ENCODE measurements at places on chromosomes 11 and 22. TPM values are rescaled to one million over a fixed set of nuclear protein-coding genes. Genes with fewer than 3 reads are reported as not detected.

GRCh38 chr22:28792491-28793383 is 7.6 kb downstream of the XBP1 start:
- DNase-seq = peak; percentile 23

GRCh38 chr22:48579928-48580309 is 1247.8 kb downstream of the BRD1 start:
- no peak for DNase-seq

XKR3 gene
- not detected for total RNA-seq

DNA sequence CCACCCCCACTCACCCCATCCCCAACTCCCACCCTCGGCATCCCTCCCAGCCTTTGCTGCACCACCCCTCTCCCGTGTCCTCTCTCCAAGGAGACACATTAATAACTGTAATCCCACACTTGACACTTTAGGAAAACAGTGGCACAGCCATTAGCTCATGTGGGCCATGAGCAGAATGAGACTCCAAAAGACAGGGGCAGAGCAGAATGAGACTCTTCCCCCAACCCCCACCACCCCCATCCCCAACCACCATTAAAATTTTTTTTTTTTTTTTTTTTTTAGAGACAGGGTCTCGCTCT is 6.2 kb upstream of the SLCO2B1 start:
- no peak for DNase-seq

- no peak for DNase-seq
Observed at GRCh38 chr22:35212009-35212408, 45.3 kb upstream of the HMGXB4 start.

DNA sequence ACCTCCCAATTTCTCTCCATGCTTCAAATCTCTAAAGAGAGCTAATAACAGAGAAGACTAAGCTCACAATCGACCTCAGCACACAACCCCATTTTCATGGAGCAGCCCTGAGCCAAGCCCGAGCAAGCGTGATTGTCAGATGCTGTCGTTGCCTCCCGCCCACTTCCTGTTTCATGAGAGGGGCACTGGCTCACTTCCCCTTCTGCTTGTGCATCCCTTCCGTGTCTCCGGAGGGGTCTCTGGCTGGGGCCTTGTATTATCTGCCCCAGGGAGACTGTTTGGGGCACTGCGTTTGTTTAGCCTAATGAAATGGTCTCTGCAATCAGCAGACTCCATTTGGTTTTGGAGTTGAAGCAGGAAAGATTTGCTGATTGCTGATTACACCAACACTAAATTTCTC is 181.3 kb upstream of the SEZ6L start:
- DNase-seq = peak; percentile 27

PHETA2 gene
- 5.9 TPM for total RNA-seq

GRCh38 chr11:74731301-74732094 is at the start of gene CHRDL2:
Gene CHRDL2 (minus strand): TSS chr11:74731426. CDS start chr11:74730888, 538 bp downstream.
- DNase-seq = peak; percentile 65

NRGN gene
- total RNA-seq = 0.24 TPM

DNA sequence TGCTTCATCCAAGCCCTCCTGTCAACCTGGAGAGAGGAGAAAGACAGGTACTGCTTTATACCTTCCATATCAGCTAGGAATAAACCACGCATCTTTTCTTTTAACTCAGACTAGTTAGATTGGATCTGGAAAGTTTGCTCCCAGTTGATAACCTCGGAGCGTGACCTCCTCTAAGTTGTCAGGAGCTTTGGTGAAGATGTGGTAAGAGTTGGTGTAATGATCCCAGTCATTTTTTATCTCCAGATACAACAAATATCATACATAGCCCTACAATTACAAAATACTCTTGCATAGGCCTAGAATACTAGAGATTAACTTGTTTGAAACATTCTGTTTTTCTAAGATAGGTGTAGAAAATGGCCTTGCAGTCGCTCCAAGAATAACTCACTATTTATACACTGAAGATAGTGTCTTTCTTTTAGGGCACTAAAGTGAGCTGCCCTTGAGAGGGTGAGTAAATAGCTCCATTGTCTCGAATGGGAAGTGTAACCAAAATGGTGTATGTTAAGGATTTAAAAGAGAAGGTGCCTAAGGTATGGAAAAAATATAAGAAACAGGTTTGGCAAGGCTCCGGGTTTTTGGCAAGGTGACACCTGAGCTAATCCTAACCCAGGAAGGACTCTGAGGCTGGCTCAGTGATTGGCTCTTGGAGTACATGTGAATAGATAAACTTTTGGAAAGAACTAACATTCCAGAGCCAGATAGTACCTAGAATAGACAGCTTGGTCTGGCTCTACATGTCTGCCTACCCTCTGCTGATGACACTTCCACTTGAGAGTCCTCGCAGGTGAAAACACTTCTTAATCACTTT is 59.4 kb downstream of the GLYATL1 start:
- DNase-seq = no peak

- peak; percentile 43 for DNase-seq
Observed at GRCh38 chr11:130831506-130831905, 84.8 kb downstream of the SNX19 start.

- DNase-seq = no peak
Observed at GRCh38 chr22:43643387-43643786, 168.7 kb downstream of the EFCAB6 start.

CNTF gene
- total RNA-seq = 1.8 TPM

LARGE1 gene
- 75.6 TPM for total RNA-seq

DNA sequence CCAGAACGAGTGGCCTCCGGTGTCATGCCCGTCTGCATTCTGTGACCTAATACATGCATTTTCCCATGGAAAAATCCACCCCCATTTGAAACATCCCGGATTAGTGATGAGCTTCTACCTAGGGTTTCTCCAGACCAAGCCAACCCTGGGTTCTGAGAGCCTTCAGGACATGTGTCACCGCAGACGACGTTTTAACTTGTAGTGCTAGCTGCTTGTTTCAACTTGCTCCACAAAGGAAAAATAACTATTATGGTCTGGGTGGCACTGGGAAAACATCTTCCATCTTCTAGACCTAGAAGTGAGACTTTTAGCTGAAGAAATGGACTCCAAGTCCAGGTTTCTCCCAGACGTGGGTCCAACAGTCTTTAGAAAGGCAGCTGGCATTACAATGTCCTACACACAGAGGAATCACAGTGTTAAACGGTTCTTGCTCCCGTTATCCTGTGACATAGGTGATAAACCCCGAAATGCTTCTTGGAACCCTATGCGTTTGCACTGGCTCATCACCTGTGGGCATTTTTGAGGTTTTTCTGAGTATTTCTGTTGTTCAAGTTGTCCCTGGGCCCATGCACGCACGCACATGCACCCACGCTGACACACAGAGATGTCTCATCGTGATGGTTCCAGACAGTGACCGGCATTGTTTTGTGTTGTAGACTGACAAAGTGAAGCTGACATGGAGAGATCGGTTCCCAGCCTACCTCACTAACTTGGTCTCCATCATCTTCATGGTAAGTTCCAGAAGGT is 46.6 kb upstream of the FADD start:
- no peak for DNase-seq

DNA sequence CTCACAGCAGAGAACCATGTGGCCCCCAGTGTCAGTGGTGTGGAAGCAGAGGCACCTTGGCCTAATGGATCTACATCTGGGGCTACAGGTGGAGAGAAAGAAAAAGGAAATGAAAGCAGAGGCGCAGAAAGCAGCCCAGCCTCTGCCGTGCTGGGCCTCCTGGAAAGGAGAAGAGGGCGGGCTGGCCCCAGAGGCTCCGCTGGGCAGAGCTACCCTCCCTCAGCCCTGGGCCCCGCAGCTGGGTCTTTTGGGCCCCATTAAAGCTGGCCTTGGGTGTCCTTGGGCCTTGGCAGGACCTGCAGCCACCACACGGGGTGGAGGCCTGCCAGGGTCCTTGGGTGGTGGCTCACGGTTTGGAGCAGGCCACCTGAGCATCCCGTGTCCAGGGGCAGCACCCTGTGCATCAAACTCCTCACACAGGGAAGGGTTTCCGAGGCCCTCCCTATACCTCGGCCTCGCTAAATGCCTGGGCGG is 31.6 kb upstream of the GAL start:
- no peak for DNase-seq

- no peak for DNase-seq
Observed at GRCh38 chr11:73453562-73453961, 77.4 kb downstream of the RELT start.

OR8G5 gene
- total RNA-seq = not detected

APLNR gene
- total RNA-seq = 0.12 TPM

DNA sequence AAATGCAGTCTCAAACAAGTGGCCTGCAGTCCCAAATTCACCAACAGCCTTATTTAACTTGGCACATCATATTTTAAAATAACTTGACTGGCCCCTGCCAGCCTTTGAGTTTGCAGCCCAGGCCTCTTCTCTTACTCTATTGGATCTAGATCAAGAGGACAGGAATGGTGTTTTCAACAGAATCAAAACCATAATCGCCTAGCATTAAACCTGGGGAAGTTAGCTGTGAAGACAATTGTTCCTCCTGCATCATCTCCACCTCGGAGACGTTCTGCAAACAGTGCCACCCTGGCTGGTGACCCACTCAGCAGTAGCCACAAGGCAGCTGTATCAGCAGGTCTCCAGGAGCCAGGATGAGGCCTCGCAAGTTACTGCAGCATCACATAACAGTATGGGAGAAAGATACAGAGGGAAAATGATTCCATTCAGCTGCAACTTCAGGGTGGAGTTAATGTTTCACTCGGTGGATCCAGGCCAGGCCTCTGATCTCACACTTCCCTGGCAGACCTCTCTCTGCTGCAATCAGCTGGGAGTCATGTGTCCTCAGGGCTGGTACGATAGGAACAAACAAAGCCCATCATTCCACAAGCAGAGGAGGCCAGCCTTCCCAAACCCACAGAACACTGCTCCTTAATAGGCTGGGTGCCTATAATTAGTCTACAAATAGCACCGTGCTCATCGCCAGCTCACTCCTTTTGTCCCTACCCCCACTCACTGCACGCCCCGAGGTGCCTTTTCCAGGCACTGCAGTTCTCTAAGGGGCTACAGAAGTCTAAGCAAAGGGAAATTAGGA is 18.6 kb upstream of the SCN2B start:
- DNase-seq = no peak

GGTLC3 gene
- total RNA-seq = not detected

GRCh38 chr11:120097721-120098385 is 40.1 kb downstream of the TRIM29 start:
- no peak for DNase-seq

DNA sequence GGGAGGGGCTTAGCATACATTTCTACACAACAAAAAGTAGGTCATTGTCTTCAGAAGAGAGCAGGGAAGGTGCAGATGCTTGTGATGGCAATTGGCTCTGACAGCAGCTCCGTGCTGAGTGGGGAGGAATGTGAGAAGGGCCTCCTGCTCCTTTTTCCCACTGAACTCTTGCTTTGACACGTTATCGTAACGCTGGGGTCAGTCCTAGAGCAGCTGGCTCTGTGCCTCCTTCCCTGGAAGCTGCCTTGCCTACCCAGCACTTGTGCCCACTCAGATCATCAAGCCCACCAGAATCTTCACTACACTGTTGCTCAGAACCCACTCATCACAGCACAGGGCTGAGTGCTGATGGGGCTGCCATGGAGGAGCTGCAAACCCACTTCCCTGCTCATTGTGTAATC is 14.9 kb upstream of the NAV2 start:
- DNase-seq = peak; percentile 60

DNA sequence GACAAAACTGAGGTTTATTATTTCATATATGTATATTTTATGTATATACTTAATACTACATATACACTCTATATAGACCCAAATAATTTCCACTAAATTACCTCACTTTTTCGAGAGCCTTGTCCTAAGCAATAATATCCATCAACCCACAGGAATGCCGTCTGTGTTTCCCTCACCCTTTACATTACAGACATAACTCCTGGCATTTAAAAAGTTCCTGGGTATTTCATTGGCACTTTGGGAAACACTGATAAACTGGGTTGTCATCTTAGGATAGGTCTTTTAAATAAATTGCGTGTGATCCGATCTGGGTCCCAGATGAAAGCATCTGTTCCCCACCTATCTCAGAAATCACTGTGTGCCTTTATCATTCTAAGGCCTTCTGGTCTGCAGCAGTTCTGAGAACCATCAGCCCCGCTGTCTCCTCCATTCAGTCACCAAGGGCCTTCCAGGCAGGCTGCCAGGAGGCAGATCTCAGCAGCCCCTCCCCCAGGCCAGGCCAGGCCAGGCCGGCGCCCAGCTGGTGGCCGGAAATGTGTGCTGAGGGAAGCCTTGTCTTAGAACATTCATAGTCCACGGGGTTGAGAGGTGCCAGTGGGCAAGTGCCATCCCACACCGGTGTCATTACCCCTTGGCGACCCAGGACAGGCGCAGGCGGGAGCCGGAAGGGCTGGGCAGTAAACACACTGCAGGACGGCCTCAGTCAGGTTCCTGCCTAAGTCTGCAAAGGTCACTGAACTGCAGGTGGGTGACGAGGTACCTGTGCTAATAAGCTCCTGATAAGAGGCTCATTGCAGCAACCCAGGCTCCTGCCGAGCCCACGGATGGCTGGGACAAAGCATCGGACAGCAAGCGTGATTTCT is 3.3 kb downstream of the FGF19 start:
- peak; percentile 86 for DNase-seq

- no peak for DNase-seq
Observed at GRCh38 chr11:1302461-1303125, 6.8 kb downstream of the TOLLIP start.

SCN3B gene
- total RNA-seq = 2.2 TPM

MEI1 gene
- 0.27 TPM for total RNA-seq

GRCh38 chr22:23856721-23857605 is 712 bp upstream of the SLC2A11 start:
- DNase-seq = peak; percentile 83

GRCh38 chr11:34395916-34396550 is 38.2 kb upstream of the ABTB2 start:
- no peak for DNase-seq

DNA sequence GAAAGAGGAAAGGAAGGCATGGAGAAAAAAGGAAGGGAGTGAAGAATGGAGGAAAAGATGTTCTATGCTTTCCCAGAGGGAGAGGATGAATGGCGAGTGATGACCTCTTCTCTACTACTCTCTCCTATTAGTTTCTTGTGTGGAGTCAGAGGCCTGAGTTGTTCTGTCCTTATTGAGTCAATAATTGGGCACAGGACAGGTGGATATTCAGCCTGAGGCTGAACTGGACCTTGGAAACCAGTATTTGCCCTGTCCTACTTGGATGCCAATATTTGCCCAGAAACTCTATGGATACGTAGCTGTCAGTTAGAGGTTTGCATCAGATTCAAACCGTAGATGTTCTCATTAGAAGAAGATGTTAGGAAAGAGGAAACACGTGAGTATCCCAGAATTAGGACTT is 17.6 kb upstream of the SWAP70 start:
- no peak for DNase-seq

KRTAP5-10 gene
- total RNA-seq = not detected

TMPRSS5 gene
- total RNA-seq = not detected

OR10D3 gene
- not detected for total RNA-seq

DNA sequence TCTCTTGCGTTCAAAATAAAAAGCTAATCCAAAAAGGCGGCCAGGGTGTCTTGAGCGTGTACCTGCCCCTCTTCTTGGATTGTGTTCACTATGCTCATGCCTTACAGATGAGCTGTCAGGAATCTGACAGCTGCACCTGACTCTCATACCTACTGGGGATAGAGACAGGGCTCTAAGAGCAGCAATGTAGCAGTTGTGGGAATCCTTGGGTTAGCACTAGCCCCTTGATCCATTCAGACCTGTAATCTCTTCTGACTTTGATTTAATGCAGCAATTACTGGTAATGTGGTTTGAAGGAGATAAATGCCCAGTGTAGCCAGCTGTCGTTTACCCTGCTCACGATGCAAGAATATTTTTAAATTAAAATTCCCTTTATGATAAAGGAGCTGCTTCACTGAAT is 145.8 kb downstream of the APOL5 start:
- DNase-seq = no peak

All from GM23338 (cell line).